ENCODE measurements at places on chromosomes 7 and 10. TPM values are rescaled to one million over a fixed set of nuclear protein-coding genes. Genes with fewer than 3 reads are reported as not detected.
A peak's percentile ranks its signal among the peaks of the same experiment; 100 is the strongest.

Gene SLC16A12
- not detected for total RNA-seq

GRCh38 chr7:32479574-32480200 is 10.5 kb downstream of the LSM5 start:
- no peak for DNase-seq

- DNase-seq = no peak
Observed at GRCh38 chr7:148650232-148650858, 48.4 kb upstream of the CUL1 start.

Gene RNLS
- 0.39 TPM for total RNA-seq

- DNase-seq = no peak
Observed at GRCh38 chr7:107596881-107597581, 17.0 kb downstream of the BCAP29 start.

- no peak for DNase-seq
Observed at GRCh38 chr7:35251606-35252310, 2.1 kb downstream of the TBX20 start.

DNA sequence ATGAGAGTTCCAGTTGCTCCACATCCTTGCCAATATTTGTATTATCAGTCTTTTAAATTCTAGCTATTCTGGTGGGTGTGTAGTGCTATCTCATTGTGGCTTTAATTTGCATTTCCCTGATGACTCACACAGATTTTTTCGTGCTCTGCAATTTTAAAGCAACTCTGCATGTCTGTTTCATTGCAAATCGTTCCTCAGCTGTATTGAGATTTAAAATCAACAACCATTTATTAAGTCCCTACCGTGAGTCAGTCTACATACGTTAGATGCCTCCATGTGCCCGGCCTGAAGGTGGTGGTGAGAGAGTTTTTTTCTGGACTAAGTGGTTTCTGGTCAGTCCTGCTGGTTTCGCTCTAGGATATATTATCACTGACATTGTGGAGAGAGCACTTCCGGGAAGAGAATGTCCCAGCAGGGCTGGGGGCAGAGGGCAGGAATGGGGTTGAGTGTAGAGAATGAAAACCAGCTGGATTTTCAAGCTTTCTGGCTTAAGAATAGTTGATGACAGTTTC is 8.4 kb upstream of the HYCC1 start:
- no peak for DNase-seq

DNA sequence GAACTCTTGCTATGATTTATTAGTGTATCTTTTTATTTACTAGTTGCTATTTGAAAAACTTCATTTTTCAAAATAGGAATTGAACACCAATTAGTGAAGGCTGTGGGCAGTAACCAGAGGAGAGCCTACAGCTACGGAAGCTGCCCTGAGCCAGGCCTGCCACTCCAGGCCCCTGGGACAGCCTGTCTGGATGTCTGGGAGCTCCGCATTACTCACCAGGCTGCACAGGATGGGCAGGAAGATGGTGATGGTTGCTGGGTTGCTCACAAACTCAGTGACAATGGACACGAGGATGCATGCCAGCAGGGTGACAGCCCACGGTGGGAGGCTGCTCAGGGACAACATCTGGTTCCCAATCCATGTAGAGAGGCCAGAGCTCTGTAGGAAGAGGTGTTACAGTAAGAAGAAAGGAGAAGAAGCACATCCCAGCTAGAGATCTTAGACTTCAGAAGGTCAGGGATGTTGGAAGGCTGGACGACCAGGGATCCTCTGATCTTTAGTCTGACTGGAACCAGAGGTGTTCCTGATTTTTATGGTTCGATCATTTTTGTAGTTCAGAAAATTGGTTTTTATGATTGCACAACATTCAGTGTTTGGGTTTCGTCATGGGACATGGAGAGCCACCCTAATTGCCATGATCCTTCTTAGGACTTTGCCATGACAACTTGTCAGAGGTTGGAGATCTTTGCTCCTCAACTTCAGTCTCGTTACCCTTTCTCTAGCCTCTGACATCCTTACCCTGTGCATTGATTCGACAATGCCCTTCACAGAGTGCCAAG is 23.2 kb downstream of the STMP1 start:
- peak; percentile 82 for DNase-seq

GRCh38 chr7:70563960-70564359 is 568.0 kb upstream of the GALNT17 start:
- DNase-seq = no peak

DNA sequence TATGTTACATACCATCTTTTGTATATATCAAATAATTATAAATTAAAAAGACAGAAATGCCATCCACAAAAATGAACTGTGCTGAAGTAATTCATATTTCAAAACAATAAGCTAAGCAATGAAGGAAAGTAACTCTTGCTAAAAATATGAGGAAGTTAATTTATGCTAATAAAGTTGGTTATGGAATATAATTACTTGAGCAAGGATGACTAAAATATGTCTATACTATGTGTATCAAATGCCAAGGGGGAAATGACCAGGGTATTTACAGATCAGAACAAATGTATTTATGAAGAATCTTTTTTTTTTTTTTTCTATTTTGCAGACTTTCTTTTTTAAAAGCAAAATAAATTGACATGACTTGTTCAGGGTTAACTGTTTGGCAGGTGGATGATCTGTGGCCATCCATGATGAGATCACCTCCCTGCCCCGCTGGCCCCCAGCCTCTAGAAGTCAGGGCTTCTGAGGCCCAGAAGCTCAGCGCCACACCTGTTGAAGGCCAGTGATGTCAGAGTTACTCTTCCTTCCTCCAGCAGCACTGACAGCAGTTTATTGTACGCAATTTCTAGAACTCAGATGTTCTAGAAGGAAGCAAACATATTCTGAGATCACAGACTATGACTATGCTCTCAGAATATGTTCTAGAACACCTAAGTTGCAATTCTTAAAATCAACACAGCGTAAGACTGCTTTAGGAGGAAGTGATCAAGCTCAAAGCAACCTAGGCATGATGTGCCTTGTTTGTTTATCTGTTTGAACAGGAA is 196.1 kb upstream of the KLF14 start:
- DNase-seq = peak; percentile 38

Gene CPA2
- total RNA-seq = not detected

- DNase-seq = no peak
Observed at GRCh38 chr7:99459087-99459486, 6.9 kb downstream of the ATP5MF start.

DNA sequence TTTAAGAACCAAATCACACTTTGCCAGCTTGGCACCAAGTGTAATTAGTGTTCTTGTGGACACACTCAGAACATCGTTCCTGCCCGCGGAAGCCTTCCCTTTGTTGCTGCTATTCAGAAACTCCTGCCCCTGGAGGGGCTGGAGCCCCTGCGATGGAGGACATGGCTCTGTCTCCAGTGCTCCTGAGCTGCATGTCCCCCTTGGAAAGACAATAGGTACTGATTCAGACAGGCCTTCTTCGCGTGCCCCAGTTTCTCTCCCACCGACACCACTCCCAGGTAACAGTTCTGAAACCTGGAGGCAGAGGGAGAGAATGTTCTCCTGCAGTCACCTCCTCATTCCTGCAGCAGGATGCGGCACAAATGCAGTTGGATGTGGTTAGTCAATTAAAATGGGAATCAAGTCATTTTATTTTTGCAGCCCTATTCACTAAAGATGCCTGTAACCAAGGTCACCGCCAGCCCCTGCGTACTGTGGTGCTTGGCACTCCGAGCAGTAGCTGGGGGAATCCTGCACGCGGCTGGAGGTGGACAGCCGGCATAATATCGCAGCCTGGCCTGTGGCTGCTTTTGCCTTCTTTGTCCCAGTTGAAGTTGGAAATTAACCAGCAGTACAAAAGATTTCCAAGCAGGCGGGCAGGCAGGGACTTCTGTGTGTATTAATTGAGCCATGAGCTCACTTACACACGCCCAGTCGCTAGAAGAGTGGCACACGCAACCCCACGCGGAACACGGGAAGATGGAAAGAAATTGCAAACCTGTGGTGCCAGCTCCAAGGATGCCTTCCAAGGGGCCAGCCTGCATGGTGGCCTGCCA is 205.7 kb downstream of the EBF3 start:
- no peak for DNase-seq

Gene UTF1
- total RNA-seq = not detected

Gene STEAP1B
- total RNA-seq = 10.9 TPM

Gene ACHE
- 1.2 TPM for total RNA-seq

DNA sequence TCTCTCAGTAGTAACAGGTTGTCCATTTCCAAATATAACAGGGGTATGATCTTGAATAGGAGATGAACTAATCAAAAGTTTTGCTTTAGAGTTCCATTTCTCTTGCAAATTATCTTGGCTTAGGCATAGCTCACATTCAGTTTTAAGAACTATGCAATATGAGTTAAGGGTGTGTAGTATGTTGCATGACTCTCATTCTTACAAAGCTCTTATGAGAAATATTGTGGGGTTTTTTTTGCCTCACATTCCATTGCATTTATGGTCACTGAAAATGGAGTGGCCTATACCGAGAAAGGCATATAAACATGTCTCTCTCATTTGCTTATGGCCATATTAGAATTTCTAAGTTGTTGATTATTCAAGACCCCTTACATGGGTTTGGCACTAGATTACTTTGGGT is 48.5 kb upstream of the LAMB1 start:
- no peak for DNase-seq

DNA sequence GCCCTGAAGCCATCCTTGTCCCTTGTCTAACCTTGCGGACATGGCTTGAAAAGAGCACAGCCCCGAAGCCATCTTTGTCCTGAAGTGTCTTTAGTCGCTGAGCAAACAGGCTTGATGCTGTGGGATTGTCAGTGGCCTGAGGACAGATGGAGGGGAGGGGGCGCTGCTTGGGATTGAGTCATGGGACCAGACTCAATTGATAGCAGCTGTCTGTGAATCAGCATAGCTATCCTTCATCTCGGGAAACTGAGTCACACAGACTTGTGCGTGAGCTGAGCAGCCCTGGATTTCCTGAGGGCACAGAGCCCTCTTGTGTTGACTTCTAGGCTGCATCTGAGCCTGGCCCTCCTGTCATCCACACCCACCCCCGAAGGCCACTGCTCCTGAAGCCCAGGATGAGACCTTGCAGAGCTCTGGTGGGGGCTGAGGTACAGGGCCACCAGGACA is 14.4 kb downstream of the MYO1G start:
- DNase-seq = no peak

Gene SPDYE2
- not detected for total RNA-seq

Gene RASSF4
- 13.1 TPM for total RNA-seq

DNA sequence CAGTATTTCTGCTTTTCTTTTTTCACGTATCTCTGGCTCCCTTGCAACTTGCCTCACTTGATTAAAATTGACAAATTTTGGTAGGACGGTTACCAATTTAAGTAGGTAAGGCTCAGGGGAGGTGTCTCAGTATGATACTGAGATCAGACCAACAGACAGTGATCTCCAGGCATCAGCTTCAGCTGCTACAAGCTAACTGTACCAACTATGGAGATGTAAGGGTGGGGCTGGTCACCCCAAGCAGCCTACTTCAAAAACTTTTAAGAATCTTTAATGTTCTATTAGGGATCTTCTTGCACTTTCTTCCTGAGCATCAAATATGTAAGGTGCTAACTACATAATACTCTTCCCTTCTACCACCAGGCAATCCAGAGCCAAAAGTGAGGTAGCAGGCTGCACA is 26.9 kb downstream of the SLC35B4 start:
- no peak for DNase-seq

DNA sequence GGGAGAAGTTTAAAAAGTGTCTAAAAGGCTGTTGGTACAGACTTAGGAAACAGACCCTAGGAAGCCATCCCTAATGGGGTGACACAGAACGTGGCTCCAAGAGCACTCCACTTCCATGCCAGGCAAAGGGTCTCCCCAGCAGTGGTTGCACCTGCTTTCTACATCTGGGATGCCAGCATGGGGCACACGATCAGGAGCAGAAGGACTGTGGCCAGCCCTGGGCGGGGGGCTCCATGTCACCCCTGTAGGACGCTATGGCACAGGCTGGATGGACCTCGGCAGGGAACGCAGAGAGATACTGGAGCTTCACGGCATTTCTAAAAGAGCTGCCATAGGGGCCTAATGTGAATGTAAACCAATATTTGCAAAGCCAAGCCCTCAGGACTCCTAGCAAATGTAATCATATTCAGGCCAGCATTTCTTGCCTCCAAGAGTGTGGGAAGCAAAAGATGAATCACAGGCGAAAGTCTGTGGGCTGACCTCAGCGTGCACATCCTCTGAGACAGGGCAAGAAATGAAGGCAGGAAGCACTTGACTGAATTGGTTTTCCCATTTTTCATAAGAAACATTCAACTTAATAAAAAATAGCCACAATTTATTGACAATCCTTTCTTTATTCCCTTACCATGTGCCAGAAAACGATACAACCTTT is 93.9 kb downstream of the ATXN7L1 start:
- peak; percentile 82 for DNase-seq

Gene ZNF746
- total RNA-seq = 11.3 TPM

- DNase-seq = peak; percentile 75
Observed at GRCh38 chr10:118423800-118424442, 81.8 kb upstream of the FAM204A start.

Gene ITPRID1
- total RNA-seq = not detected

DNA sequence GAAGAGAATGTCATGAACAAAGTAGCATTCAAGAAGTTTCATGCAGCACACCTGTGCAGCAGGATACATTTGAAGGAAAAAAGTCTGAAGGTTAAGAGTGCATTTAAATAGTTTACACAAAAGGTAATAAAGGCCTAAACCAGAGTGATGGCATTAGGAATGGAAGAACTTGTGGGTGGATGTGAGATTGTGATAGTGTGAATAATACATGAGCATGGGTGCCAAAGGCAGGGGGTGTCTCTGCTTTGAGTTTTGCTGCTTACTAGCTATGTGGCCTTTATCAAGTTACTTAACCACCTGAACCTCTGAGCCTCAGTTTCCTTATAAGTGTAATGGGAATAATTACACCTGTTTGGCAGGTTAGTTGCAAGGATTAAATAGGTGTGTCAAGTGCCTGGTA is 21.0 kb downstream of the AGK start:
- no peak for DNase-seq

Measured in dermis microvascular lymphatic vessel endothelial cell (primary cell).